ENCODE measurements at places on chromosomes 12 and 14.

- DNase-seq: peak; percentile 22
These were observed 39.5 kb upstream of the DUSP6 start for GRCh38 chr12:89391726-89392336.

DNA sequence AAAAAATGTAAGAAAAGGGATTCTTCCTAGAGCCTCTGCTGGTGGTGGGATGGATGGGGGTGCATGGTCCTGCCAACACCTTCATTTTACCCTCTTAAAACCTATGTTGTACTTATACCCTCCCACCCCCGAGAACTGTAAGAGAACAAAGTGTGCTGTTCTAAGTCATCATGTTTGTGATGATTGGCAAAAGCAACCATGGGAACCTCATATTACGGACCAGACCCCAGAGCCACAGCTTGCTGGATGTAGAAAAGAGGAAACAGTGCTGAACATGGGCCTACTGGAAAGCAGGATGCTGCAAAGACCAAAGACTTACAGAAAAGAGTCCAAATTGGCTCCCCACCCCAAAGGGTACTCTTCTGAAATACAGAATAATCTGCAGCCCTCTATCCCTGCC is 311.2 kb downstream of the DUSP6 start:
- DNase-seq: no peak

DNA sequence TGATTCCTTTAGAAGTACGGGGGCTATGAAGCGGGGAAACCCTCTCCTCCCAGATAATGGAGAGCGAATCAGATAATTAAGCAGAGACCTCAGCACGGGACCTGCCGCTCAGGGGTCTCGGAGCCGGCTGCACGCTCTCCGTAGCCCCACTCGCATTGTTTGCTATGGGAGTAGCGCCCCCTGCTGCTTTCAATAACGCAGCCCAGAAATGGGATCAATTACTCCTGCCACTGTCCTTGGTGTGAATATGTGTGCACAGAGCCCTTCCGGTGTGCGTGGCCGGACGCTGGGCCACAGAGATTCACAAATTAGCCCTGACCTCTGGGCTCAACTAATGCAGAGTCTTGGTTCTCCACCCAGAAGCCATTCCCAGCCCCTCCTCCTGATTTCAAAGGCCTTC is 76.4 kb upstream of the TMEM132C start:
- no peak for DNase-seq

GRCh38 chr14:99201351-99202073 is 70.5 kb downstream of the BCL11B start:
- no peak for DNase-seq

DNA sequence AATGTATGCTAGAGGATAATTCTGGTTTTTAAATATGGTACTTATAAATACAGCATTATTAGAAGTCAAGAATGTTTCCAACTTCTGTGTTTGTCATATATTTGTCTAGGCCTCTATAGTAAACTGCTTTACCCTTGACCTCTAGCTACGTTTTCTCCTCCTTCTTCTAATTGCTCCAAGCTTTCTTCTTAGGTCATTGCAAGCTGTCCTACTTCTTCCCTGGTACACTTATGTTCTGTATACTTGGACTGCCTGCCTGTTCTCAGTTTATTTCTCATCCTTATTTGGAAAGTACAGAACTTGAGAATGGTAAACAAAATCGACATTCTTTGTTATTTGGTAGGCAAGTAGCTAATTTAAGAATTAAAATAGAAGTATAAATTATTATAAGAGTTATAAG is 23.9 kb upstream of the ATP2B1 start:
- DNase-seq: no peak

GRCh38 chr14:76664790-76665189 is 96.5 kb upstream of the VASH1 start:
- DNase-seq: no peak

DNA sequence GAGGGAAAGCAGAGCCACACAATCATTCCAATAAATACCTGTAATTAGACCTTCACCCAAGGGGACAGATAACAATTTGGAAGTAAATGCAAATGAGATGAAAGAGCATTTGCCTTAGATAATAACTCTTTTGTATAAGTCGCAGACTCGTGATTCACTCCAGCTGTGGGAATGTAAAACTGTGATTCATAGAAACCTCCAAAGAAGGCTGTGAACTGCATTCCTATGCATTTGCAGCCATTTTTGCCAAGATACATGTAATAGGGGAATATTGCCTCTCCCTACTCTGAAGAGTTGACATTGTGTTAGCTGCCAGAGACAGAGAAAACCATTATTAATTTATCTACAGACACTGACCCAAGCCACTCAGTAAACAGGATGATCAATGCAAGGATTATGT is 181.9 kb upstream of the ARHGAP5 start:
- DNase-seq: no peak

GRCh38 chr12:114168061-114168460 is 201.9 kb upstream of the RBM19 start:
- no peak for DNase-seq

- peak; percentile 33 for DNase-seq
These were observed 63.7 kb downstream of the ZNF664 start for GRCh38 chr12:124036657-124037109.

DNA sequence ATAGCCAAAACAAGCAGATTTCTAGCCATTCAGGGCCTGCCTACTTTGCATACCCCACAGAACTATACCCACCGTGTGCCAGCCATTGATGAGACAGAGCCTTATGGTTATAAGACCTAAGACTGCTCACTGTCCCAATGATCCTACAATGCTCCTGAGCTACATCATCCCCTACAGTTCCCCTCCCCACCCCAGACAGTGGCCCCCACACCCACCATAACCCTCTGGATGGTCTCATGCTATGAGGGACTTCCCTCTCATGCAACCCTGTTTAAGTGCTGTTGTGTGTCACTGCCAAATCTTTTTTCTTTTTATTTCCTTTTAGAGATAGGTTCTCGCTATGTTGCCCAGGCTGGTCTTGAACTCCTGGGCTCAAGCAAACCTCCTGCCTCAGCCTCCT is 75.9 kb downstream of the CHST11 start:
- no peak for DNase-seq

DNA sequence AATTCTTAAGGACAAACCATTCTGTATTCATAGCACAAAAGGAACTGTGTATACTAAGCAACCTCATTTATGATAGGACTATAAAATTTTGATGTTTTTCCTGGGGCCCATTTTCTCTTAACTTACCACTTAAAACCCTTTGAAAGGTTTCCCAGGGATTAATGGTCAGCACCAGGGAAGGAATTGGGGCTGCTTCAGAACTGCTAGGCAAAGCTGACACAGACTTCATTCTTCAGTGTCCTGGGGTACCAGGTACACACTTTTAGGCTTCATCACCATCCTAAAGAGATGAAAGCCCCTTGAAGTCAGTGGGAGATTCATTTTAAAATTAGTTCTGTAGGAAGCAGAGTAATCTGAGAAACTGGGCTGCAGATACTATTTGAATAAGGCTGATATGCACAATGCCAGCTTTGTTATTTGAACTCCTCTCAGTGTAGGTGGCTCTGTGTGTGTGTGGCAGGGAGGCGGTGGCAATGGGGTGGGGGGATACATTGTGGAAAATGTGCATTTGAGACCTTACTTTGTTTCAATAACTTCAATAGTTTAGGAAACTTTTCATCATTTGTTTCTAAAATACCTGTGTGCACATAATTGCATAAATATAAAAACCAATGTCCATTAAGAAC is 329.3 kb upstream of the DCN start:
- DNase-seq: no peak

DNA sequence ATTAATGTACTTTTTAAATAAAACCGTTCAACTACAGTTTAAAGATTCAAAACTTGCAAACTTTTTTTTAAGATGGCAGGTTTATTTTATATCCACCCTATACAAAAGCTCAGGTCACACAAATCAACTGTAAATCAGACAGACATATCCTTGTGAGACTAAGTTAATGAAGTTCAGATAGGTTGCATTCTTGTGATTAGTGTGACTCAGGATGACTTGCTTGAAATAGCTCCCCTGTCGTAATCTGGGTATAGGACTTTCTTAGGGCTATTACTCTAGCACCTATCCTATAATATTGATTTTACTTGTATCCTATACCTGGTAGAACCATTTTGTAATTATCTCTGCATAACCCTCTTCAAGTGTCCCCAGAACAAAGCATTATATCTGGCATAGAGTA is 9.5 kb upstream of the PRKD1 start:
- DNase-seq: peak; percentile 7

DNA sequence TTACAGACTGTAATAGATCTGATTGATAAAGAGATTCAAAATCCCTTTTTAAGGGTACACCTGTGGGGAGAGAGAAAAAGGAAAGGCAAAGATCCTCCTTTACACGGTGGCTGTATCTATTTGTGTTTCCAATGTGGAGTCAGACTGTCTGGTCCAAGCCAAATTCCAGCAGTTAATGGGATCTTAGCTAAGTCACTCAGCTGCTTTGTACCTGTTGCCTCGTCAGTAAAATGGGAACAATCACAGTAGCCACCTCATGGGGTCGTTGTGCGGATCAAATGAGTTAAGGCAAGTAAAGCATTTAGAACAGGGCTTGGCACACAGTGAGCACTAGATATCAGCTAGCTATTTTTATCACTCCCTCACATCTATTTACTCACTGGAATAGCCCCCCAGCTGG is 46.9 kb downstream of the EFCAB11 start:
- DNase-seq: no peak

DNA sequence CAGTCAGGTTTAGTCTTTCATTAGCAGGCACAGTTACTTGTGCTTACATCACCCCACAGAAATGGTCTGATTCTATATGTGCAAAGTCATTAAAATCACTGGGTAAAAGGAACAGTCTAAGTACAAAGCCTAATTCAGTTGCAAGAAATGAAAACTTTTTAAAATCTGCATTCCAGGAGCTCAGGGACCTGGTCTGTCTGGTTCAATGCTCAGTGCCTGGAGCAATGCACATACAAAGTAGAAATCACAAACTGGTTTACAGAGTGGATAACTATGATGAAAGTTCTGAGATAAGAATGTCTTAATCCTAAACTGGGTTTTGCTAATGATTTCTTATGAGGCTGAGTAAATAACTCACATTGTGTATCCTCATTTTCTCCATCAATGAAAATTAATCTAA is 28.7 kb downstream of the LMNTD1 start:
- DNase-seq: peak; percentile 7

GRCh38 chr12:102172436-102172835 is 25.2 kb downstream of the PMCH start:
- no peak for DNase-seq
